ENCODE measurements at places on chromosomes 4 and X. TPM values are rescaled to one million over a fixed set of nuclear protein-coding genes. Genes with fewer than 3 reads are reported as not detected.

SNCA gene
- total RNA-seq = 1.2 TPM

VCX2 gene
- not detected for total RNA-seq

VGLL1 gene
- 5.3 TPM for total RNA-seq

ZGRF1 gene
- total RNA-seq = 7.3 TPM

ADH1B gene
- not detected for total RNA-seq

DMP1 gene
- not detected for total RNA-seq

MAGEE2 gene
- not detected for total RNA-seq

RAB9B gene
- total RNA-seq = 1.5 TPM

FOXR2 gene
- total RNA-seq = not detected

ATP8A1 gene
- 5.3 TPM for total RNA-seq

POU3F4 gene
- total RNA-seq = not detected

STK32B gene
- 1.1 TPM for total RNA-seq

PCYT1B gene
- not detected for total RNA-seq

TRIM2 gene
- total RNA-seq = 20.2 TPM

MAGEA3 gene
- 3.0 TPM for total RNA-seq

ENPEP gene
- total RNA-seq = not detected

ADGRG4 gene
- total RNA-seq = not detected

MID1 gene
- total RNA-seq = 21.9 TPM

ELMOD2 gene
- 10.1 TPM for total RNA-seq

ARX gene
- total RNA-seq = not detected

JADE3 gene
- 7.3 TPM for total RNA-seq

AREG gene
- total RNA-seq = 203 TPM

NOX1 gene
- total RNA-seq = not detected

MAGED2 gene
- total RNA-seq = 61.4 TPM

IL21 gene
- total RNA-seq = not detected

ATOH1 gene
- not detected for total RNA-seq

FGG gene
- not detected for total RNA-seq

HPSE gene
- 9.1 TPM for total RNA-seq

UGDH gene
- total RNA-seq = 50.0 TPM

TLL1 gene
- total RNA-seq = 4.8 TPM

LPAR4 gene
- total RNA-seq = not detected

HDX gene
- 2.8 TPM for total RNA-seq

SASH3 gene
- not detected for total RNA-seq

NDUFB11 gene
- total RNA-seq = 258 TPM

ETDB gene
- not detected for total RNA-seq

FAM53A gene
- 3.1 TPM for total RNA-seq

UGT2B28 gene
- total RNA-seq = not detected
